ENCODE measurements at places on chromosomes 2 and 18. TPM values are rescaled to one million over a fixed set of nuclear protein-coding genes. Genes with fewer than 3 reads are reported as not detected.

DNA sequence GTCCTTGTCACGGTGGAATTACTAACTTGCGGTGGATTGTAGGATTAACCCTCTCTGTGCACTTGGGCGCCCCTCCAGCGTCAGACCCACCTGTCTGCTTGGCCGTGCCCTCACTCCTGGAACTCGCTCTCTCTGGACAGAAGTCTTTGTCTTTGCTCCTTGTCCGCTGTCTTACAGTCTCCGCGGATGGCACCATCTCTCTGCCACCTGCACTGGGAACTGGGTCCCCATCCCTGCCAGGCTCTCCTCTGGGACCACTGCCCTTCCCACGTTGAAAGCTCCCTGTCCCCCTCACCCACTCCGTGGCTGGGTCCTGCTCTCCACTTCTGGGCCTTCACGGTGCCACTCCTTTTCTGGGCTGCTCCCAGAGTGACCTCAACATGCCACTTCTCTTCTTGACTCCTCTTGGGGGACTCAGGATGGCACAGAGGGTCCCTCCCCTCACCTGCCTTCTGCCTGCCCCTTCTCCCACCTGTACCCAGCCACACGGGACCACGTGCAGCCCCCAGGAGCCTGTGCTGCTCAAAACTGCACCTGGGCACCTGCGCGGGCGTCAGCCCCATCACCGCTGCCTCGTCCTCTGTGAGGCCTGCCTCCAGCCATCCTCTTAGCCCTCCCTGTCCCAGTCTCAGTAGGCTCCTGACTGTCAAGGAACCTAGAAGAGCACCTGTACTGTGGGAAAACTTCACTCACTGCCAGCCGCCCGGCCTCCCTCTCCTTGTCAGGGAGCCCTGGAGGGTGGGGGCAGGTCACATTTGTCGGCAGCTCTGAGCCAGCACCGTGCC is 11.1 kb downstream of the CNDP2 start:
- no peak for DNase-seq

DNA sequence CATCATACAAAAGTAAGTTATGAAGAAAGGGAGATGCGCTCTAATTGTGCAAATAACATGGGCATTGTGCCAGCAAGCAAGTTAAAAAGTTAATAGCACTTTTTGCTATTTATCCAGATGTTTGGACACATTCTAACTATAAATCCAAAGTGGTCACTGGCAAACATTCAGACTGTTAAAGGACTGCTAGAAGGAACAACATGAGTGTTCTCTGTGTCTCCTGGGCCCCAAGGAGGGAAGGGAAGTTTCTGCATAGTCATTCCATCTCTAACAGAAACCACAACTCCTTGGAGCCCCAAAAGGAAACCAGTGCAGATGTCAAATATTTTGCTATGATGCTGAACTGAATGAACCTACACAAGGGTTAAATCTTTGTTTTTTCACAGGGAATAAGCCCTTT is 213.3 kb upstream of the HNRNPA3 start:
- DNase-seq = no peak

Gene COL4A4
- 30.4 TPM for total RNA-seq

Gene LAMA1
- 0.49 TPM for total RNA-seq

DNA sequence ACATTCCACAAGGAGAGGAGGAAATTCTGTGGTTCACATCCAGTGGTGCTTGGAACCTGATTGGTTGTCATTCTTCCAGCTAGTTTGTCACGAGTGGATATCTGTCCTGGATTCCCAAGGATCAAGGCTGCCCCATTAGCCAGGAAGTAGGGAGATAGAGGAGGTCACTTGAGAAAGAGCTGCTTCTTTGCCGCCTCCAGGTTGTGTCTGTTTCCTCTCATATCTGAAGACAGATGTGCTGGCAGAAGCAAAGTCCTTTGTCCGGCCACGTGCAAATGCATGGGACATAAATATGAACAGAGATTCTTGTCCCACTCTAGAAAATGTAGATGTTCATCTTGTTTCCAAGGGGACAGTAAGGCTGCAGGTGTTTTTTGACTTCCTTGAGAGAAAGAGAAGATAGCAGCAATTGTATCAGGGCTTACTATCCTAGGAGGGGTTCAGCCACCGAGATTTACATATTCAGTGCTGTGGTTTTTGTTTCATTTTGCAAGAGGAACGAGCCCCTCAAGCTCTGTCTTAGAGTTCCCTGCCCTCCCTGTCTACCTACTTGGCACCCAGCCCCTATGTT is 174.4 kb downstream of the RPIA start:
- DNase-seq = no peak

GRCh38 chr2:215521031-215521430 is 85.2 kb upstream of the FN1 start:
- DNase-seq = no peak

DNA sequence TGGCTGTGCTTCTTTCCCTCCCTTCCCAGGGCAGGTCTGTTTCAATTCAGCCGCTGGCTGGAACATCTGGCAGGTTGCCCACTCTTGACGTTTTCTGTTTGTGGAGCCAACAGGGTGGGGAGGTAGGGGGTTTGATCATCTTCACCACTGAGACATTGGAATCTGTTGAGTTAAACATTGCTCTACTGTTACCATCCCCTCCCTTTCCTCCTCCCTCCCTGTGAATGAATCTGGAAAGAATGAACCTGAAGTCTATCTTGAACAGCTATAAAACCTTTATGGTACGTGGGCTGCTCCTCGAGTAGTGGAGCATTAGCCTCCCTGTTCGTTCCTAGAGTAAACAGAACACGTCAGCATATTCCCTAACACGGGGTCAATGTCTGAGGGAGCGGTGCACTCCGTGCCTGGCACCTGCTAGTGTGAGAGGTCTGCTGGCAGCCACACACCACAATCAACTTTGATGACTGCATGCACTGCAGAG is 249.9 kb upstream of the RBBP8 start:
- DNase-seq = peak; percentile 93

DNA sequence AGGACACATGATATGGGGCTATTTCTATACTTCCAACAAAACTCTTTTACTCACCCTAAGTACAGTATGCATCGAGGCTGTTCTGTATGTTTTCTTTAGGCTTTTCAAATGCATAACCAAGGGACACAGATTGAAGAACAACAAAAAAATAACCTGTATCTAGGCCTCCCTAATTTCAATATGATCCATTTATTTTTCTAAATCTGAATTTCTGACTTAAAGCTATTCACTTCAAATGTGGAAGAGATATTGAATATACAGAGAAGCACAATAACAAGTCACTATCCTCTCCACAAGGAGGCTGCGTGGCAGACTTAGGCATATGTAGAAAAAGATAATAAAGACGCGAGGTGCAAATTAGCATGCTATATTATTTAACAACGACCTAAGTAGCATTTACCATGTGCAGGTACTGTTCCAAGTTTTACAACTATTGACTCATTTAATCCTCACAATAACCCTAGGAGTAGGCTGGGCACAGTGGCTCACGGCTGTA is 39.3 kb upstream of the MFF start:
- no peak for DNase-seq

Gene AKAIN1
- not detected for total RNA-seq

DNA sequence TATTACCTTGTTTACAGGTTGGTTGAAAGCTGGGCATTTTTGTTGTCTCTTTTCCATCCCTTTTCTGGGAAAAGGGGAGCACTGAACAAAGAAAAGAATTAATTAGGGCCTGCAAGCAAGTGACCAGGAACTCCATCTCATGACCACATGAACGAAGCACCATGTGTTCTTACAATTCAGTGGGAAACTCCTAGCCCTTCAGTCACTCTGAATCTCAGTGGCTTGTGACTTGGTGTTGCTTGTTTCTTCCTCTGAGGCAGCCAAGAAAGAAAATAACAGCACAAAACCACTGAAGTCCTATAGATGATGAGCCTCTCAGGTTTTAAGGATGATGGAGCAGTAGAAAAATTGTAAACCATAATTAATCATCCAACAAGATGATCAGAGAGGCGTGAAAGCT is 129.1 kb upstream of the CAB39 start:
- no peak for DNase-seq

GRCh38 chr2:573805-574392 is 103.3 kb downstream of the TMEM18 start:
- no peak for DNase-seq

DNA sequence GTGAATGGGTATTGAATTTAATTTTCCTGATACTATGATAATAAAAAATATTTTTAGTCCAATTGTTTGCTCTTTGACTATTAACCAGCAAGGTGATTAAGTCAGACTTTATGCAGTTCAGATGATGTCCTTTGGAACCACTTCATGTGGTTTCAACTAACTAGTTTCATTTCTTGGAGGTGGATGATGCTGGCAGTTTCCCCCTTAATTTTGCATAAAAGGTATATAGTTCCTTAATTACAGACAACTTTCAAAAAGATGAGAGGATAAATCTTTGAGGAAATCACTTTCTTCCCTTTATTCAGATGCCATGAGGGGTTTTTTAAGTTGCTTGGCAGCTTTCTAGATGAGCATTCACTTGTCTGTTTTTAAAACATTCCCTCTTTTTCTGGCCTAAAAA is 223.1 kb downstream of the PHLPP1 start:
- no peak for DNase-seq

Gene MSTN
- total RNA-seq = 0.23 TPM

- no peak for DNase-seq
Measured at GRCh38 chr2:126754240-126755004, 98.5 kb downstream of the GYPC start.

Gene IL1RL1
- total RNA-seq = 8.7 TPM

- no peak for DNase-seq
Measured at GRCh38 chr2:10140841-10141610, 18.5 kb downstream of the RRM2 start.

GRCh38 chr2:232333361-232334135 is 45.0 kb upstream of the ALPP start:
- DNase-seq = no peak

- DNase-seq = no peak
Measured at GRCh38 chr2:196989496-196989895, 63.0 kb upstream of the PGAP1 start.

DNA sequence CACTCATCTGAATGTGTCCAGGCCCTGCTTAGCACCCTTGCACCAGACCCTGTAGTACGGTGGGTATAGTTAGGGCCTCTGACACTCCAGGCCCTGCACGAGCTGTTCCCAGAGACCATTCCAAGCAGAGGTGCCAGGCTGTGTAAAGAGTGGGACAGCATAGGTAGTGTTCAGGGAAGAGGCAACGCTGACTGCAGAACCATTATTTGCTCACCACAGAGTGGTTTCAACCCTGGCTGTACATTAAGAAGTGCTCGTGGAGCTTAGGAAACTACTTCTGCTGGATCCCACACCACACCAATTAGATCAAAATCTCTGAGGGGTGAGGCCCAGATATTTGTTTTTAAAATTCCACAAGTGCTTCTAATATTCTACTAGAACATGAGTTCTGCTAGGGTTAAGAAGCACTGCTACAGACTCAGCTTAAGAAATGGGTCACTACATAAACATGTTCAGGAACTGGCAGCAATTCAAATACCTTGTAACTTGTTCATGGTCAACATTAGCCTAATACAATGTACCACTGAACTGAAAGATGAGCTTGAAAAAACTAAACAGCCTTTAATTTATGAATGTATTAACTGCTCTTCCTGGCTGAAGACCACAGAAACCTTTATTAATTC is 183.0 kb downstream of the MYO5B start:
- DNase-seq = no peak

DNA sequence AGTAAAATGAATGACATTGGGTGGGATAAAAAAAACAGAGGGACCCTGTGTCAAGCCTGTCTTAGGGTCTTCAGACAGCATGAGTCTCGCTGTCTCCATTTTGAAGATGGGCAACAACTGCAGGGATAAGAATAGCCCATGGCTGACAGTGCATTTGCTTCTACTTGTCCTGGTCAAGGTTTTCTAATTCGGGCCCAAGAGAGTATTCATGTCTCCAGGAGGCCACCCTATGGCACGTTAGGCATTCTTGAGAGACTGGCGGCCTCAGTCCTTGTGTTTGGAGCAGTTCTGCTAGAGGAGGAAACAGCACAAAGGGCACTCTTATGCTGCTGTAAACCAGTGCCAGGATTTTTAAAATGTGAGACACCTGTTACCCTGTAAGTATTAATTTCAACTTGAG is 9.5 kb upstream of the MYL1 start:
- DNase-seq = no peak

DNA sequence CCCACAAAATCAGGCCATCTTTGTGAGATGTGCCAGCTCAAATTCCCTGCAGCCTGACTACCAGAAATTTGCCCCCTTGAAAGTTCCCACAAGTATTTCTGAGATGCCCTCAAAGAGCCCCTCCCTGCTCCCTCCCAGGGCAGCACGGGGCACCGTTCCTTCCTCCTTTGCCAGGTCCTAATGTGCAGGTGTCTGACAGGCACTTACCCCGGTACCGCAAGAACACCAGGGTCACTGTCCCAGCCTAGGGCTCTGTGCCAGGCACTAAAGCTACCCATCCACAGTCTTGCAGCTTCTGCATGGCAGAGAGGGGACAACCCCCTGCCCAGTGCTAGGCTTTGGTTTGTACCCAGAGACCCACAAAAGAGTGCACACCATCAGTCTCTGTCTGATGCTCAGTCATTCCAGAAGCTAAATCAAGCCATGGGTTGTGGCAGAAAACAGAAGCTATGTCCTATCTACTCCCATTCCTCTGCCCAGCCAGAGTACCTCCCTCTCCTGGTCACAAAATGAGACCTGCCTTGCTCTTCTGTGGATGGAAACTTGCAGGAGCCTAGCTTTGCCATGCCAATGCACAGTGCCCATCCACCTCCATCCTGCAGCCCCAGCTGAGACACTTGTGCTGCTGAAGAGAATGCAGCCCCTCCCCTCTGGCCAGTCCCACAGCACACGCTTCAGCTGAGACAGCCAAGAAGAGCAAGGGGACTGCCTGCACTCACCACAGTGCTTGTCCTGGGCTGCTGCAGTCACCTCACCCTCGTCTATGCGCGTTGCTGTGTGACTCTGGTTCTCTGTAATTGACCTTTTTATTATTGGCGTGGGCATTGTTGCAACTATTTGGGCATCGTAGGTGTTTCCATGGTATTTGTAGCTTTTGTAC is 48.7 kb downstream of the INPP5D start:
- DNase-seq = no peak

DNA sequence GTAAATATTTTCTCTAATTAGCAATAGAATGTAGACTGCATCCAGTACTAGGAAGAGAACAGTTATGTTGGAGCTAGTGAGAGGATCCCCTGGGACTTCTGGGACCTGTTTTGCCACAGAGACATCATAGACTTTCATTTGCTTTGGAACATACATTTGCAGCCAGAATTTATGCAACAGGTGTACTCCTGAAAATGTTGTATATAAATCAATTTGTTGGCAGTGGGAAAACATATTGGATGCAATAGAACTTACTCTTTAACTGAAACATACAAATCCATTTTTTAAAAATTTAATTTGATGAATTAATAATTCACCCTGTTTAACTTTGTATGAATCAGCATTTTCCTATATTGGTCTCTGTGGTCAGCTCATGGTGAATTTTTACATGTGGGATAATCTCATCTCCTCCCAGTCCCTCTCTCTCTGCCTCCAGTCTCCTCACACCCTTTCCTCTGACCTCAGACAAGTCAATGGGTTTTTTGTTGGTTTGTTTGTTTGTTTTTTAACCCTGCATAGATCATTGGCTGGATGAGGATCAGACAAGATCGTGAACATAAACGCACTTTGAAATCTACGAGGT is 263.0 kb downstream of the LPIN1 start:
- no peak for DNase-seq

Gene KIDINS220
- 50.6 TPM for total RNA-seq

GRCh38 chr18:61628085-61628484 is 264.7 kb downstream of the RNF152 start:
- DNase-seq = no peak

All from mucosa of gallbladder (tissue), 1 donor.